Islet precursor cell (in vitro differentiated cells): ENCODE measurements at places on chromosomes 3 and 15.
A peak's percentile ranks its signal among the peaks of the same experiment; 100 is the strongest.

GRCh38 chr15:30974112-30974511 is 17.3 kb downstream of the MTMR10 start:
- no peak for DNase-seq

DNA sequence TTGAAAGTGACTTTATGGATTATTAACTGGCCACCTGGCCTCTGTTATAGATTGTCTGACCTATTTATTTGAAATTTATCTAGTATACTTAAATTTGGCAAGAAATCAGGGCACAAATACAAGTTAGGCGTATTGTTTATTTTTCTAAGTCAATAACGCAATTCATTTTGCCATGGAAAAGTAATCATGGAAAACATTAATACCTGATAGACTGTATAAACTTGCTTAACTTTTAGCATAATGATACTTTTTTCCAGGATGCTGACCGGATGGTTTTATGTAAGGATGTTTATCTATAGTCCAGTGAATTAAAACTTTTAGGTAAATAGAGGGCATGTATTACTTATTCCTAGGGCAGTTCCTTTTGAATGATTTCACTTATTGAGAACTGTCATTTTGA is 20.2 kb downstream of the FNDC3B start:
- no peak for DNase-seq

DNA sequence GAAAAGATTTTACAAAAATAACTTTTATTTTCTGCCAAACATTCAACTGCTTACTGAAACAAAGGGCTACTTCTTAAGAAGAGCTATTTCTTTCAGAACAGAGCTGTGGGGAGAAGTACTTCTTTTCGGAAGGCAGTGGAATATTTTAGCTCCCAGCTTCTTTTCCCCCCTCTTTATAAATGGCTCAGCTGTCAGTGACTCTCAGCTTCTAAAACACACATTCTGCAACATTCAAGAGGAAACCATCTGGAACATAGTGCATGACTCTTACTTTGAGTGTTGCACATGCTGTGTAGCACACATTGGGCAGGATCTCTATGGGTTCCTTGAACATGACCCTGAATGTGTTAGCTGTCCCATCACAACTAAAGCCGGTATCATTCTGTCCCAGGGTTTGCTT is 7.0 kb upstream of the C15orf40 start:
- no peak for DNase-seq

DNA sequence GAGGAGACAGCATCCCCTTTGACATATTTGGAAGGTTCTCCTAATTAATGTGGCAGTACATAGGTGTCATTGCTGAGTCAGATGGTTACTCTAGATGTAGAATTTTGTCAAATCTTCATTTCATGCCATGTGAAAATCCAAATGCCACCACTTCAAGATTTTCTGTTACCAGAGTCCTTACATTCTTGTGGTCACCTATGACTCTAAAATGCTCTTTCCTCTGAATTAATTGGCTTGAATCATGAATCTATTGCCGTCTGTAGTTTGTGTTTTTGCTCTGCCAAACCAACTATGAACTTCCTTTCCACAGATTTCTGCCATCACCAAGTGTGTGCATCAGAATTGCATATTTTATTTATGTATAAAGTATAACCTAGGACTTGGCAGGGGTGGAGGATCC is 269.4 kb upstream of the ZPLD1 start:
- DNase-seq = no peak

DNA sequence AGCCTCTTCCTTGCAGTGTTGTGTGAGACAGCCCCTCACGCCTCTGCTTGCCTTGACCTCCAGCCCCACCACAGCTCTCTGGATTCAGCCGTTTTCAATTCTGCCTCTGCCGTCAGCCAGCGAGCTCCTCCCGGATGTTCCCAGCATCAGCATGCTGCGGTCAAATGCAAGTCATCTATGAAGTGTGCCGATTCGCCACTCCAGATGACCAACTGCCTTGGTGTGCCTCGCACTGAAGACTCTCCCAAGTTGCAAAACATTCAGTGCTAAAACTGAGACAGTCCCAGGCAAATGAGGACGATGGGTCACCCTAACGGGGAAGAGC is 30.6 kb upstream of the RASA2 start:
- DNase-seq = no peak

- DNase-seq = no peak
These were observed 42.6 kb upstream of the TMCO5A start for GRCh38 chr15:37891766-37892368.

- no peak for DNase-seq
These were observed 1.6 kb upstream of the FLNB start for GRCh38 chr3:58006661-58007060.

DNA sequence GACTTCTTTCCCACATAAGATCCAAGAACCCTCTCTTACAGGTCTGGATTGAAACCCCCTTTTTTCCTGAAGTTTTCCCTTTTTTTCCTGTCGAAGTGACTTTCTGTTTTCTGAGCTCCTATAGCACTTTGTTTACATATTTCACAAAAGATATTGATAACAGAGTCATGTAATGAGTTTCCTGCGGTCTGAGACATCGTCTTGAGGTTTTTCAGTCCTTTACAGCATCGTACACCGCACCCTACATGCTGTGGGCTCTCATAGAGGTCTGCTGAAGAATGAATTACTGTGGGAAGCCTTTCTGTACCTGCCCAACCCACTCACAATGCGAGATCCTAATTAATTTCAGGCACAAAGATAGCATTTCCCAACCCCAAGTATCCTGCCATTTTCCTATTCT is 53.1 kb downstream of the MCF2L2 start:
- DNase-seq = no peak

GRCh38 chr15:94256511-94256910 is 25.1 kb downstream of the MCTP2 start:
- DNase-seq = no peak

DNA sequence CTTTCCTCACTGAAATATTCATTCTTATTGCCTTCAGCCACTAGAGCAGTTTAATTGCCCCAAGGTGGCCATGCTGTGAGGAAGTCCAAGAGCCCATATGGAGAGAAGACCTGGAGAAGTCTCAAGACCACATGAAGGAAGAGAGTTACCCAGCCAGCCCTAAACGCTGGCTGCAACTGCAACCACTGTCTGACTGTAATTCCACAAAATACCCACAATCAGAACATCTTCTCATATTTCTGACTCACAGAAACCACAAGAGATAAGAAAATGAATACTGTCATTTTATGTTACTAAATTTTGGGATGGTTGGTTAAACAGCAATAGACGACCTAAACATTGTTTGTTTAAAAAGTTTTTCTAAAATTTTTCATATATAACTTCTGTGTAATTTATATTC is 14.7 kb upstream of the SST start:
- DNase-seq = no peak

DNA sequence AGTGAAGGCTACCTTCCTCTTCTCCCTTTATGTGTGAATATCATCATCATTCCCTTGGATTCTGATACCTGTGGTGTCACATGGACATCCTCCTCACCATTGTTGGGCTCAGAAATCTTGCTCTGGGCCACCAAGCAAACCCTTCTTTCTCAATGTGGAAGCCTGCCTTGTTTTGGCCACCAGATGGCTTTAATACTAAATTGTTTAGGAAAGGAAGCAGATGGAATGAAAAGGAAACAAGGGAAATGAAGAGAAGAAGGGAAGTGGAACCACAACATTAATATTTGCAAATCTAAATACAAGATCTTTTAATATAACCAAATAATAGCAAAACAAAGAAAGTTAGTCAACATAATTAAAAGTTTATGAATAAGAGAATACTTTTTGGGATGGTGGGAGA is 14.0 kb downstream of the FAM227B start:
- no peak for DNase-seq

DNA sequence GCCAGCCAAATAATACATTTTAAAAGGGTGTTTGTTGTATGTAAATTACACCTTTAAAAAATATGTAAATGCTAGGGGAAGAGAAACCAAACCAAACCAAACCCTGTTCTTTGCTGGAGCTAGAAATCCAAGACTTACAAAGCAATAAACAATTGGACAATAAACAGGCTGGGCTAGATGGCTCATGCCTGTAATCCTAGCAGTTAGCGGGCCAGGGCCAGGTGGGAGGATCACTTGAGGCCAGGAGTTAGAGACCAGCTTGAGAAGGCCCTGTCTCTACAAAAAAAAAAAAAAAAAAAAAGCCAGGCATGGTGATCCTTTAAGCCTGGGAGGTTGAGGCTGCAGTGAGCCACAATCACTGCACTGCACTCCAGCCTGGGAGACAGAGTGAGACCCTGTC is 12.5 kb downstream of the STOML1 start:
- no peak for DNase-seq

DNA sequence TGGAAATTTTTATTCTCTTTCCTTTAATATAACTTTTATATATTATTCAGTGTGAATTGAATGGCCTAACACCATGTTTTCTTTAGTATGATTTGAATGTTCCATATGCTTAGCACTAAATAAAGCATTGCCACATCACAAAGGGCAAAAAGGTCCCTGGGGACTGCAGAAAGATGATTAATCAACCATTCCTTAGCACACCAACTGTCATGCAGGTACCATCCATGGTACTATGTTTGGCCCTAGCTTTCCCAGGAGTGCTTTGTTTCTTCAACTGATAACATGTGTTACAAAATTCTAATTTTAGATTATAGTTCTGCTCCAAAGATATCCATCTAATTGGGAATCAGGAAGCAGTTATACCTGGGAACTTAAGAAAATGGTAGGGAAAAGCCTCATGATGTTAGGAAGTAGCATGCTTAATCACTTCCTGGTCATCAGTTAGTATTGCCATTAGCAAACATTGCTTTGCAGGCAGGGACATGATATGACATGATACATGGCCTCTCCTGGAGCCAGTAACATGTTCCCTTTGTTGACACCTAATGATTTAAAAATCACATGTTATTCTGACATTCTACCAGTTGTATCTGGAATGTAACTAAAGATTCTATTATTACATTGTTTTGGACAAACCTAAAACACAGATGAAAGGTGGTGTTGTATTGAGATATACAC is 712.6 kb upstream of the GBE1 start:
- no peak for DNase-seq

DNA sequence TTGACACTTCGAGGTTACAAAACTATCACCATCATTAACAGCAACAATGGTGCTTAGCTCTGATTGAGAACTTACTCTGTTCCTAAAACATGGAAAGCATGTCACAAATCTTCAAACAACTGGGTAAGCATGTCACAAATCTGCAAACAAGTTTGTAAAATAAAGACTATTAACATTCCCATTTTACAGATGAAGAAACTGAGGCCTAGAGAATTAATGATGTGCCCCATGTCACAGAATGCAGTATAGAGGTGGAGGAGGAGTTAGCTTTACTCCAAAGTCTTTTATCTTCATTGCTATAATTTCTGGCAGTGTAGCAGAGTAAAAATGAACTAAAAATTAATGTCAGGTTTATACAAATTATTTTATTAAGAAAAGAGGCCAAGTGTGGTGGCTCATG is 73.4 kb downstream of the NR2F2 start:
- DNase-seq = no peak

- DNase-seq = peak; percentile 75
These were observed at the start of gene CADPS for GRCh38 chr3:62874711-62875557. TSS of gene CADPS (minus strand) at chr3:62875416. CDS start at chr3:62875029, 387 bp downstream.

DNA sequence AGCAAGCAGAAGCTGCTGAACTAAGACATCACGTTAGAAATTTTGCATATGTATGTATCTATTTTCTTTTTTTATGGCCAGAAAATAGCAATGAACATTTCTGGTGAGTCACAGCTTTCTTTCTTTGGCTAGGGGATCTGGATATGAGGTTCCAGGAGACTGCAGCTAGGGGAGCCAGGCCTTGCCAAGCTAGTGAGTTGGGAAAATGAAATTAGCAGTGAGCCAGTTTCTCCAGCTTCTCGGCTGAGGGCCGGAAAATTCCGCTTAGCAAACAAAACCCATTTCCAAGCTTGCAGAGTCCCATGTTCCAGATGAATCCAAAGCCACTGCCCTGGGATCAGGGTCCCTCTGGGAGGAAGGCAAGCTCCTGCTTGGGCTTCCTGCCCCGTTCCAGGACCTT is 137.6 kb downstream of the SRGAP3 start:
- no peak for DNase-seq

- no peak for DNase-seq
These were observed 6.6 kb upstream of the MNS1 start for GRCh38 chr15:56471440-56472069.

- no peak for DNase-seq
These were observed 27.5 kb upstream of the CORO2B start for GRCh38 chr15:68551296-68551635.

DNA sequence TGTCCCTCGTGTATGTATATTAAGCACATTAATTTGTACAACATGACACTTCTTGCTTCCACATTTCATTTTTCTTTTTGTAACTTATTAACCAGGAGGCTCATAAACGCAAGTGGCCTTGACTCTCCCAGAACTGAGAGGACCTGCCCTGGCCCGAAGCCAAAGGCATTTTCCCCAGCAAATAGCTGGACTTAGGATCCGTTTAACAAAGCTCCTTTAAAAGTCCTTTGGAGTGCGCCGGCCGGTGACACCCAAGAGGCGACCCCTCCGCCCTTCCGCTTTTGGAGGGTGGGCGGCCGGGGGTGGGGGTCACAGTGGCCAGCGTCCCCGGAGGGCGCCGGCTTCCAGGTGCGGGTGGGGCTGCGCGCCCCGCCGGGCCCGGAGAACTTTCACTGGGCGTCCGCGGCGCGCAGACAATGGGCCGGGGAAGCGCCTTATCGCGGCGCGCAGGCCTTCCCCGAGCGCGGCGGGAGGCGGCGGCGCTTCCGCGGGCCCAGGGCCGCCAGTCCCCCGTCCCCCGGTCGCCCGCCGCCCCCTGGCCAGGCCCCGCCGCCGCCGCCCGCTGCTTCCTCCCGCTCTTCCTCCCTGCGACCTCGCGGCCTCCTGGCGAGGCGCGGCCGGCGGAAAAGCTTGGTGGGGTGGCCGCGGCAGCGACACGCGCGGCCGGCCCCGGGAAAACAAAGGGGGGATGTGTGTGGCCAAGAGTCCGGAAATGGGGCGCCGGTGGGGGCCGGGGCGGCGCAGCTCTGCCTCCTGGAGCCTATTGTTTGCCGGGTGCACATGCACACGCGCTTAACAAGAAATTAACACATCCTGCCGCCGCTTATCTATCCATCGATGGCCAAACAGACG is 613.4 kb downstream of the MCTP2 start:
- peak; percentile 84 for DNase-seq

DNA sequence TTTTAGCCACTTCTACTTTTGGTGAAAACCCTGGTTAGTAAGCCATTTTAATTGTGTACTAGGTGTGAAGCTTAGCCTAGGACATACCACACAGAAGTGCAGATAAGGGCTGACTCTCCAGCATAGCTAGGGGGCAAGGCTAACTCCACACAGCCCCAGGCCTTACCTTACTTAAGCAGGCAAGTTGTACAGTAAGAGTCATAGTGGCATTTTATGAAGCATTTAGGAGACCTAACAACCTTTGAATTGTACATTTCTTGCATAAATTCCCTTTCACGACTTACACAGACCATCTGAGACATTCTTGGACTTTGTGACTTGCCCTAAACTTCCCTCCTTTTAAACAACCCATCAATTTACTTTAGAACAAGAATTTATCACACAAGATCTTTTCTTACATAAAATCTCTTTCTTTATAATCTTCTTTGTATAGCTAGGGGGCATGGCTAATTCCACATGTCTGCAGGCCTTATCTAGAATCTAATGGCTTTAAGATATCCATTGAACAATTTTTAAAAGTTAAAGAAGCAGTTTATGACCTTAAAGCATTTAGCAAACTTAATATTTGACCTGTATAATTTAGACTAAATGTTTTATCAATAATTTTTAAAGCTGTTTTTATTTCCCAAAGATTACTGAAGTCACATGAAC is 18.7 kb upstream of the SKIL start:
- no peak for DNase-seq
